CD4-positive, alpha-beta T cell treated with Interleukin-2 at 100 ng/mL for 4 hours (primary cell): ENCODE measurements at places on chromosomes 1 and 21.
A peak's percentile ranks its signal among the peaks of the same experiment; 100 is the strongest.

DNA sequence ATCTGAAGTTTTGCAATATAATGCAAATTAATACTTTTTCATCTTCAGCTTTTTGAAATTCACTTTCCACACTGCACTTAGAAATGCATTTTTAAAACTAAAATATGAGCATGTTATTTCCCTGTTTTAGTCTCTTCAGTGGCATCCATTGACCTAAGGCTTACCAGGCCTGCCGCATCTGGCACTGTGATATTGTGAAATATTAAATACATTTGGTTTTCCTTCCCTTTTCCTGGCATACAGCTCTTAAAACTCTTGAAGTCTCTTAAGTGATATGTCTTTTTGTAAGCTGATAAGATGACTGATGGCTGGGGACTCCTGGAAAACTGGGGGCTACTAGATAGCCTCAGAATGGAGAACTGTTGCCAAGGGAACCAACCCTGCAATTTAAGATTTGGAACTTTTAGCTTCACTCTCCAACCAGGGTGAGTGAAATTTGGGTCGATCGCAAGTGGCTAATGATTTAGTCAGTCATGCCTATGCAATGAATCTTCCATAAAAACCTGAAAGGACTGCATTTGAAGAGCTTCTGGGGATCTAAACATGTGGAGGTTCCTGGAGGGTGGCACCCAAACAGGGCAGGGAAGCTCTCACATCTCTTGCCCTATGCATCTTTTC lies 75.5 kb upstream of the PDC start:
- no peak for DNase-seq

DNA sequence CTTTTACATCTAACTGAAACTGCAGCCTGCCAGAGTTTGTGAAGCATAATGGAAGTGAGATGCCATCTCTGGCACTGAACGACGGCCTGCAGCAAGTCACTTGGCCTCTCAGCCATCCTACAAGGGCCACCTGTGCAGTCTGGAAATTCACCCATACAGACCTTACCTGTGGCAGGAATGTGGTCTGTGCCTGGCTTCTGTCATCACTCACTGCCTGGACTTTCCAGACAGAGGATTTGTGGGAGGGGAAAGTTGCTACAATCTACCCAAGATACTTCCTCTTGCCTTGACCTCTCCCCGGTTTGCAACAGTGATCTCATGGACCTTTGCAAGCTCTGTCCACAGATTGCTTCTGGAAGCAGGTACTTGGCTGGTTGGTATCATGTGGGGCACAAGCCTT lies 58.4 kb upstream of the ATP1B1 start:
- no peak for DNase-seq

GRCh38 chr1:45543581-45544417 lies 6.8 kb upstream of the AKR1A1 start:
- DNase-seq, result peak; percentile 66

GRCh38 chr21:38266732-38267131 lies 9.9 kb downstream of the KCNJ15 start:
- DNase-seq, result no peak

DNA sequence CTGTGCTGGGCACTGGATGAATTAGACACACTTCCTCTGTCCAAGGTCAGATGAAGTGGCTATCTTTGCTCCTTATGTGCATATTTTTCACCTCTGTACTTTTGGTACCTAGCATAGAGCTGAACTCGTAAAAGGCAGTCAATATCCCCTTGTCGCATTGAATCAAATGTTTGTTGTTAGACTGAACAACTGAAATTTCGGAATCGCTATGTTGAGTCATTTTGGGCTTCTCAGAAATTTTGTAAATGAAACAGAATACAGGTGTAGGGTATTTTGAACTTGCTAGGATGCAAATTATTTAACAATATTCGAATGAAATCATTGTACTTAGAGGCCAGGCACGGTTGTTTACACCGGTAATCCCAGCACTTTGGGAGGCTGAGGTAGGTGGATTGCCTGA lies 48.0 kb downstream of the PDE4B start:
- no peak for DNase-seq

DNA sequence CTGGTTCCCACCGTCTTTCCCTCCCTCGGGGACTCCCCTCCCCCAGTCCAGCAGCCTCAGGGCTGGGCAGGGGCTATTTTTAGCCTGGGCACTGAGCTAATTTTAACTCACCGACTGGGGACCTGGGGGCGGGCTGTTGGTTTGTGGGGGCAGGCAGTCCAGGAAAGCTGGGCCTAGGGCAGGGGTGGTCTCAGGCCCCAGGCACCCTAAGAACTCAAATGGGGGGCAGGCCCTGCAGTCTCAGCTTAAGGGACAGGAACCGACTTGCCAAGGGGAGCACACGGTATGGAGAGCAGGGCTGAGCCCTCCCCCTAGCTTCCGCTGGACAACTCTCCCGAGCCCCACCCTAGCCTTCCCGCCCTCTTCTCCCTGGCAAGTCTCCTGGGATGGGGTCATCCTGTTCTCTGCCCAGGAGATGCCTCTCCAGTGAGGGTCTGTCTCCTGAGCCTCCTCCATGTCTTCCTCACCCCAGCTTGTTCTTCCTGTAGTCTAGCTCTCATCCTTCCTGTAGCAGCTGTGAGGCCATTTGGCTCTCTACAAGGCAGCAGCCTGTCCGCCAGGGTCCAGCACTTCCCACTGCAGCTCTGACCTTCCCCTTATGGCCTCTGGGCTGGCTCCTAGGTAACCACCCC lies 10.1 kb downstream of the MEF2D start:
- no peak for DNase-seq

- no peak for DNase-seq
Measured at GRCh38 chr1:110559157-110559556, 40.2 kb upstream of the KCNA10 start.
